ENCODE measurements at places on chromosomes 5 and 9. TPM values are rescaled to one million over a fixed set of nuclear protein-coding genes. Genes with fewer than 3 reads are reported as not detected.

Gene SLC25A2
- polyA plus RNA-seq, result 0.05 TPM

Gene EQTN
- polyA plus RNA-seq, result not detected

Gene GZMA
- polyA plus RNA-seq, result 2.5 TPM

Gene PPP3R2
- polyA plus RNA-seq, result not detected

Gene C9
- not detected for polyA plus RNA-seq

Gene ACOT12
- polyA plus RNA-seq, result not detected

Gene GABRB2
- polyA plus RNA-seq, result 0.08 TPM

Gene C1QTNF3
- 1.2 TPM for polyA plus RNA-seq

Gene INSYN2B
- not detected for polyA plus RNA-seq

Data from esophagus (tissue), 2 donors.